ENCODE measurements at places on chromosomes 3 and 15.

GRCh38 chr15:74036271-74037170 lies 42.0 kb downstream of the PML start:
- DNase-seq, result no peak

- DNase-seq, result no peak
Measured at GRCh38 chr3:121515313-121515712, 30.5 kb downstream of the POLQ start.

- no peak for DNase-seq
Measured at GRCh38 chr15:72604794-72605193, 49.7 kb upstream of the GOLGA6B start.

GRCh38 chr3:58238830-58239229 lies 1.2 kb downstream of the ABHD6 start:
- no peak for DNase-seq

- no peak for DNase-seq
Measured at GRCh38 chr3:55655544-55655943, 168.4 kb upstream of the WNT5A start.

All from HS-5 (cell line).